ENCODE measurements at places on chromosomes 6 and 20.
A peak's percentile ranks its signal among the peaks of the same experiment; 100 is the strongest.

GRCh38 chr6:44664716-44665115 lies 277.2 kb downstream of the CDC5L start:
- H3K36me3 ChIP-seq, result no peaks in the 10 kb centered on the region
- no peaks in the 10 kb centered on the region for H3K4me1 ChIP-seq
- no peaks in the 10 kb centered on the region for H3K27me3 ChIP-seq
- DNase-seq, result no peak

DNA sequence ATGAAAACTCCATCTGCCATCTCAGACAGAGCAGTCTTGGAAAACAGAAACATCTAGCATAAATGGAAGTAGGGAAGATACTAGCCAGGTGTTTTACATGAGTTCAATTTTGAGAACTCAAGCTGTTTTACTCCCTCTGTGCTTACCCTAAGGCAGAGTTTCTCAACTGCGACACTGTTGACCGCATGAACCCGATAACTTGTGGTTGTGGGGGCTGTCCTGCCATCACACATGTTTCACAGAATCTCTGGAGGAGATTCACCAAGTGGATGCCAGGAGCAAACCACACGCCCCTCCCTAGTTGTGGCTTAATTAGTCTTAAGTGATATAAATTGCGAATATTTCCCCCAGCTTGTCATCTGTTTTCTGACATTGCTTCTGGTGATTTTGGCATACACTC lies 2.3 kb upstream of the SERPINB6 start:
- H3K4me3 ChIP-seq, result no peak overlapping the region
- no peak for DNase-seq
- H3K36me3 ChIP-seq, result peaks cover 7% of the 10 kb centered on the region
- H3K4me1 ChIP-seq, result peaks cover 36% of the 10 kb centered on the region

DNA sequence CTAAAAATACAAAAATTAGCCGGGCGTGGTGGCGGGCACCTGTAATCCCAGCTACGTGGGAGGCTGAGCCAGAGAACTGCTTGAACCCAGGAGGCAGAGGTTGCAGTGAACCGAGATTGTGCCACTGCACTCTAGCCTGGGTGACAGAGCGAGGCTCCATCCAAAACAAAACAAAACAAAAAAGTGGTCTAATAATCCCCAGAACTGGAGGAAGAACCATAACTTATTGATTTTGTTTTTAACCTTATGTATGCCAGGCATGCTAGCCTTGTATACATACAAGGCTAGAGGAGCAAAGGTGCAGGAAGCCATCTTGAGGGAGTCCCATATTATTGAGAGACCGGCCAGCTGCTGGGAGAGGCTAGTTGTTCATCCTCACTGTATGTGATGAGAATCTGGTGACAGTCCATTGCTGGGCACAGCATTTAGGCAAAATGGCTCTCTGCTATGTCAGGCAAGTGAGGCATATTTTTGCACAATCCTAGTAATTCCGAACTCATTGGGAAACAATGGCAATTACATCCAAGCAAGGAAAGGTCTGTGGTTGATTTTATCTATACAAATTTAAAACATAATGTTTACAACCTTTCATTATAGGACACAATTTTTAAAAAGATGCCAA lies 18.0 kb downstream of the HFE start:
- no peak overlapping the region for H3K4me3 ChIP-seq
- H3K4me1 ChIP-seq, result peaks cover 28% of the 10 kb centered on the region
- DNase-seq, result no peak
- peaks cover 2% of the 10 kb centered on the region for H3K27me3 ChIP-seq
- H3K36me3 ChIP-seq, result peaks cover 2% of the 10 kb centered on the region

DNA sequence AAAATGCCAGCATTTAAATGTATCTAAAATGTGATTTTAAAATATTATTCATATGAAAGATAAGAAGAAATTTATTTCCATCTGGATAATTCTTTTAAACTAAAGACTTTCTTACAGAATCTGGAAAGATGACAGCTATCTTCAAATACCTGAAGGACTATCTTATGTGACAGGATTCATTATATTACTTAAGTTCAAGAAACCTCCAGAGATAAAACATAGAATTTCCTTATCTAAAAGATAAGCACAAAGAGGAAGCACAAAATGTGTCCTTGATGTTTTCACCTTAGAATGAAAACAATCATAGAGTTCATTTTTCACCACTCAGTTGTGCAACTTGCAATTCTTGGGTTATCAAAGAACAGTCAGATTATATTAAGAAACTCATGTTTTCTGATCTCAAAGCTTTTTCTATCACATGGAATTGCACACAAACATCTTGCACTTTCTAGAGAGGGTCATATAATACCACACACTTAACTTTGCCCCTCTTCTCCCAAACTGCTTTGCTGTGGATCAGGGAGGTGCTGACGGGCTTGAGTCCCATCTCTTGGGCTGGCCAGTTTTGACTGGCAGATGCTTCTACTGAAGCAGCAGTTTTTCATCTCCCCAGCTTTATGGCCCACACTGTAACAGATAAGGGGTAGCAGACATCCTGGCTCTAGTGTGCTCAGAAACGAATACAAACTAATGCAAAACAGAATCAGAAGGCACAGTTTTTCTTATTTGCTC lies 467.4 kb downstream of the CDC5L start:
- DNase-seq, result no peak
- no peaks in the 10 kb centered on the region for H3K27me3 ChIP-seq
- no peak overlapping the region for H3K4me3 ChIP-seq
- no peaks in the 10 kb centered on the region for H3K4me1 ChIP-seq
- H3K36me3 ChIP-seq, result peaks cover 8% of the 10 kb centered on the region

GRCh38 chr6:52976591-52977035 lies 18.5 kb downstream of the GSTA4 start:
- peaks cover 7% of the 10 kb centered on the region for H3K27me3 ChIP-seq
- no peaks in the 10 kb centered on the region for H3K36me3 ChIP-seq
- H3K4me3 ChIP-seq, result no peak overlapping the region
- no peak overlapping the region for H3K27ac ChIP-seq

DNA sequence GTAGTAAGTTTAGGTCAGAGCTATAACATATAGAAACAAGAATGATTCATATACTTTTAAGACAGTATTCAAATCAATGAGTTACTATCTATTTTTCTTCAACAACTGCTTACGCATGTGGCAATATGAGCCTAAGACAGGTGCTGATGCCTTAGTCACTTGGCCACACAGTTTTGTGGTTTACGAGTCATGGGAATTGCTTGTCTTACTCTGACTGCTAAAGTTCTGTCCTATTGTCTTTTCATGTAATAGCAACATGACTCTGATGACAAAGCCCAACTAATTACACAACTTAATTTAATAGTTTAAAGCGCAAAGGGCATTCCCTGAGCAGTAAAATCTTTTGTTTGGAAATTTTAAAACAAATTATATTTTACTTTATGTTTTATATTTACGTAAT lies 159.3 kb upstream of the CENPW start:
- H3K27ac ChIP-seq, result no peak overlapping the region
- no peak overlapping the region for H3K4me3 ChIP-seq
- no peaks in the 10 kb centered on the region for H3K36me3 ChIP-seq
- H3K27me3 ChIP-seq, result no peaks in the 10 kb centered on the region
- H3K4me1 ChIP-seq, result no peaks in the 10 kb centered on the region

DNA sequence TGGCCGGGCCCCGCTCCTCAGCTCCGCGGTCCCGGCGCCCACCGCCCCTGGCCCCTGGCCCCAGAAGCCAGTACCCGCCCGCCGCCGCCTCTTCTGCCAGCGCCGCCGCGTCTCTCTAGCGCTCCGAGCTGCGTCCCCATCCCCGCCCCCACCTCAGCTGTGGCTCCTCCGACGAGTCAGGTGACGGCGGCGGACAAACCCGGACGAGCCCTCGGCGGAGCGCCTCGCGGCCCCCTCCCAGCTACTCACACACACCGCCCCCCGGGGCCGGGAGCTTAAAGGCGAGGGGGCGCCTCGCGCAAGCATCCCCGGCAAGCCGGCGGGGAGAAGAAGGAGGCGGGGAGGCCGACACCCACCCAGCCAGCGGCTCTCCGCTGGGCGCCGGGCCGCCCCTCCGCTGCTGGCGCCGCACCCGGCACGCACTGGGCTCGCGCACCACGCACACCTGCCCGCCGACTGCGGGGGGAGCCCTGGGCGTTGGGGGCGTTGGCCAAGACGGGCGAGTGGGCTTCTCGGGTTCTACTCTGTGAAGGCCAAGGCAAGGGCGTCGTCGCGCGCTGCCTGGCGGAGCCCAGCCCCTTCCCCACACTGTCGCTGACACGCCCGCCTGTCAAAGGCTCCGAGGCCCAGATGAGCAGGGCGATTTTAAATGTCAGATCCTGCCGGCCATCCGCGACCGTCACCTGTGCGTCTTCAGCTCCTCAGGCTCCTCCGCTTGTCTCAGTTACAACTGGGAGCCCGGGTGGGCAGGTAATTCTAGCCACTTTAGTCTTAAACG lies at the start of gene SNAP91:
TSS of gene SNAP91 (minus strand) at position 132 of the 778 bp plus-strand sequence. CDS start 1,174 bp downstream, outside the sequence.
- peaks cover 2% of the 10 kb centered on the region for H3K4me1 ChIP-seq
- no peak within 1 kb of the TSS for H3K27ac ChIP-seq
- no peak for DNase-seq
- H3K4me3 ChIP-seq, result peak within 1 kb of the TSS; percentile 27
- peaks cover 42% of the 10 kb centered on the region for H3K27me3 ChIP-seq

DNA sequence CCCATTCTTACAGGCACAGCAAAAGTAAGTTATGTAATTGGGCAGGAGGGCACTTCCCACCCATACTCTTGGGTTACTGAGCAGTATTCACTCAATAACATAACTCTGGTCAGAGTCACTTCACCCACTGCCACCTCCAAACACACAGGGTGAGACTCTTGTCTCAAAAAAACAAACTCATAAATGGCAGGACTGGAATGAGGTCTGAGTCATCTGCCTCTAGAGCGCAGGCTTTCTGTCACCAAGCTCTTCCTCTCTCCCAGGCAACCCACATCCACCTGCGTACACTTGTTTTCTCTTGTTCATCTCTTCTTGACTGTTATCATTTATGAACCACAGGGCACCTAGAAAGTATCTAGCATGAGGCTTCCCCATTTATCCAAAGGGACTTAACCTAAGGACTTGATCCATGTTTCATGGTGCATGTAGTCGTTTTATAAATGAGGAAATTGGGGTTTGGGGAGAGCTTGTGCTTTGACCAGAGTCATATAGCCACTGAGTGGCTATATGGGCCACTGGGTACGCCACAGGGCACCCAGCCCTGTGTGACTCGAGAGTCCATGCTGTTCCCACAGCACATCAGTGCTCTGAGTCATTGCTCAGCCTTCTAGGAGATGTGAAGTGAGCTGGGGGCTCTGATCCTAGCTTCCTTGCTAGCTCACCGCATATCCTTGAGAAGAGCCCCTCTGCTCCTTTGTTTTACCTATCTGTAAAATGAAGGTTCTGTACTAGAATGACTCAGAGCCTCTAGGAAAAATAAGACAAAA lies 22.4 kb downstream of the C20orf173 start:
- peak overlapping the region; percentile 47 for H3K27ac ChIP-seq
- H3K4me3 ChIP-seq, result no peak overlapping the region
- DNase-seq, result no peak
- H3K4me1 ChIP-seq, result peaks cover 27% of the 10 kb centered on the region

DNA sequence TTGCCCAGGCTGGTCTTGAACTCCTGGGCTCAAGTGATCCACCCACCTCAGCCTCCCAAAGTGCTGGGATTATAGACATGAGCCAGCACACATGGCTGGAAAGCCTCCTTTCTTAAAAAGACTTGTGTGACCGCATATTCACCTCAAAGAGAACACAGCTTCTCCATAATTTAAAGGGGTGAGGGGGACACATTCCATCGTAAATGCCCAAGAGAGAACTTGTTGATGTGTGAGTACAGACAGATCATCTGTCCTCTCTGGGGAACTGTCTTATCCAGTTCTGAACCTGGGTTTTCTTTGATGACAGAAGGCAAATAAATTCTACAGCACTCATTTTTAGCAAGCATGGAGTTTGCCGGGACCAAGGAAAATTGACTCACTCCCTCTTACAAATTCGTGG lies 47.2 kb downstream of the NFATC2 start:
- no peak overlapping the region for H3K4me3 ChIP-seq
- no peak for DNase-seq
- H3K27ac ChIP-seq, result peak overlapping the region; percentile 93
- H3K36me3 ChIP-seq, result peaks cover 85% of the 10 kb centered on the region
- peaks cover 98% of the 10 kb centered on the region for H3K4me1 ChIP-seq

DNA sequence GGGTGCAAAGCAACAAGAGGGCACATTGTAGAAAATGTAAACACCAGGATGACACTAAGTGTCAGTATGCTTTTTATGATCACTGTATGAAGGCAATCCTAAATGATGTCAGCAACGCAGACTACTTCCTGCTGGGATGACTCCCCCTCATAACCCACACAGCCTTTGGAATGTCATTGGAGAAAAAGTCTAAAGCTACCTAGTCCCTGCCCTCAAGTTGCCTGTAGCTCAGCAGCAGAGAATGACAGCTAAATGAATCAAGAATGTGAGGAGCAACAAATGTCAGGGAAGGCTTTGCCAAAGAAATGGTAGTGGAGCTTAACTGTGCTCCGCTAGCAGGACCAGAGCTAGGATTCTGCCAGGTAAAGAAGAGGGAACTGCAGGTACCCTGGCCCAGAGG lies 555.6 kb downstream of the CD83 start:
- DNase-seq, result no peak
- peaks cover 4% of the 10 kb centered on the region for H3K36me3 ChIP-seq
- H3K4me1 ChIP-seq, result peaks cover 12% of the 10 kb centered on the region
- no peak overlapping the region for H3K27ac ChIP-seq
- H3K27me3 ChIP-seq, result peaks cover 3% of the 10 kb centered on the region

GRCh38 chr6:9921366-9921765 lies 493.5 kb downstream of the TFAP2A start:
- H3K4me1 ChIP-seq, result no peaks in the 10 kb centered on the region
- H3K36me3 ChIP-seq, result no peaks in the 10 kb centered on the region
- no peaks in the 10 kb centered on the region for H3K27me3 ChIP-seq
- H3K27ac ChIP-seq, result no peak overlapping the region

GRCh38 chr20:15345287-15345686 lies 1007.9 kb upstream of the FLRT3 start:
- no peaks in the 10 kb centered on the region for H3K36me3 ChIP-seq
- no peaks in the 10 kb centered on the region for H3K27me3 ChIP-seq
- no peak overlapping the region for H3K27ac ChIP-seq
- H3K4me1 ChIP-seq, result no peaks in the 10 kb centered on the region

DNA sequence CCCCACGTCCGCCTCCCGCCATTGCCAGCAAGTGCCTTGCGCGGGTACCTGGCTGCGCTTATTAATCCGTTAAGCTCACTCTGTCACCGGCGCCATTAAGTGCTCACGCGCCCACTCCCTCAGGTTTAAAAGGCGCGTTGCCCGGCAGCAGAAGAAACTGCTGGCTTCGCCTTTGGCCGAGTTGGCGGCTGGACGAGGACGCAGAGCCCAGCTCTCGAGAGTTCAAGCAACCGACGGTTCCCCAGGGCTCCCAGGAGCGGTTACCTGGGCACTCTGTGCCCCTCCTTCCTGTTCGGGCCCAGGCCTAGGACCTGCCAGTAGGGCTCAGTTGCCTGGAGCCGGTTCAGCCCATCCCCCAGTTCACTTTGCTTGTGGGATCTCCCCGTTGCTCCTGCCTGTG lies at the start of gene GGTLC1:
TSS of gene GGTLC1 (minus strand) at position 219 of the 400 bp plus-strand sequence. CDS start 2,168 bp downstream, outside the sequence.
- no peaks in the 10 kb centered on the region for H3K4me1 ChIP-seq
- H3K27me3 ChIP-seq, result no peaks in the 10 kb centered on the region
- no peak within 1 kb of the TSS for H3K27ac ChIP-seq
- no peak within 1 kb of the TSS for H3K4me3 ChIP-seq
- H3K36me3 ChIP-seq, result no peaks in the 10 kb centered on the region
